ENCODE measurements at places on chromosomes 7 and 10. TPM values are rescaled to one million over a fixed set of nuclear protein-coding genes. Genes with fewer than 3 reads are reported as not detected.

Gene AKR1C3
- 31.5 TPM for total RNA-seq

Gene ASZ1
- not detected for total RNA-seq

Gene PDE6C
- total RNA-seq = not detected

Gene ATP5F1C
- total RNA-seq = 224 TPM

Gene GHRHR
- not detected for total RNA-seq

Gene CCDC136
- total RNA-seq = 5.7 TPM

Gene FRAT1
- total RNA-seq = 6.8 TPM

Gene TCF7L2
- 25.1 TPM for total RNA-seq

DNA sequence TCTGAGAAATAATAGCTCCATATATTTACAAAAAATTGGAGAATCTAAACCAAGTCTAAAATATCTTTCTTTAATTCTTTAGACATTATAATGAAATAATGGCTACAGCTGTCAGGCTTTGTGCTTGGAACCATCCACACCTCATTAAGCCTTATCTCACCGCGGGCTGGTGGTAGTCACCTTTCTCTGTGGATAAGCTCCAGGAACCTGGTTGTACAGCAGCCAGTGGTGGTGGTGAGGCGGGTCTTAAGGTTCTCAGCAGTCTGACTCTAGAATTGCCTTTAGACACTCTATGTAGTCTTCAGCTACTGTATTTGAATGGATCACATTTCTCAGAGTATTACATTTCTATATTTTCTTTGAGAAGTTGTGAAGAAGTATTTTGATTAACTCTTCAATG, 34.2 kb downstream of the CUL1 start:
- no peaks in the 10 kb centered on the region for H3K27me3 ChIP-seq
- no peaks in the 10 kb centered on the region for H3K4me1 ChIP-seq
- no peak for DNase-seq

GRCh38 chr10:29098423-29098822, 190.4 kb upstream of the LYZL1 start:
- H3K36me3 ChIP-seq = no peaks in the 10 kb centered on the region
- H3K27ac ChIP-seq = no peak overlapping the region
- H3K4me3 ChIP-seq = no peak overlapping the region
- DNase-seq = no peak
- H3K27me3 ChIP-seq = no peaks in the 10 kb centered on the region
- H3K4me1 ChIP-seq = no peaks in the 10 kb centered on the region

GRCh38 chr10:987620-987869, 689 bp upstream of the GTPBP4 start:
- peak; percentile 8 for DNase-seq
- no peaks in the 10 kb centered on the region for H3K36me3 ChIP-seq
- H3K4me3 ChIP-seq = peak overlapping the region; percentile 82
- H3K27ac ChIP-seq = peak overlapping the region; percentile 93
- H3K4me1 ChIP-seq = peaks cover 18% of the 10 kb centered on the region

GRCh38 chr7:23205909-23206767, 24.3 kb downstream of the NUP42 start:
- peak overlapping the region; percentile 19 for H3K4me3 ChIP-seq
- H3K36me3 ChIP-seq = peaks cover 29% of the 10 kb centered on the region
- H3K27me3 ChIP-seq = no peaks in the 10 kb centered on the region
- H3K4me1 ChIP-seq = peaks cover 7% of the 10 kb centered on the region

GRCh38 chr7:29574659-29575058, 11.0 kb downstream of the PRR15 start:
- H3K27ac ChIP-seq = no peak overlapping the region
- DNase-seq = no peak
- no peaks in the 10 kb centered on the region for H3K36me3 ChIP-seq
- H3K27me3 ChIP-seq = no peaks in the 10 kb centered on the region
- no peaks in the 10 kb centered on the region for H3K4me1 ChIP-seq
- H3K4me3 ChIP-seq = no peak overlapping the region

- H3K27me3 ChIP-seq = no peaks in the 10 kb centered on the region
- no peak overlapping the region for H3K4me3 ChIP-seq
- no peaks in the 10 kb centered on the region for H3K4me1 ChIP-seq
- DNase-seq = no peak
- no peak overlapping the region for H3K27ac ChIP-seq
- no peaks in the 10 kb centered on the region for H3K36me3 ChIP-seq
Measured at GRCh38 chr7:85067371-85067770, 119.5 kb downstream of the SEMA3D start.

GRCh38 chr10:117609796-117610170, 67.2 kb downstream of the EMX2 start:
- H3K36me3 ChIP-seq = no peaks in the 10 kb centered on the region
- no peak for DNase-seq
- no peak overlapping the region for H3K4me3 ChIP-seq
- H3K4me1 ChIP-seq = no peaks in the 10 kb centered on the region
- H3K27me3 ChIP-seq = no peaks in the 10 kb centered on the region
- no peak overlapping the region for H3K27ac ChIP-seq

GRCh38 chr7:106484562-106484961, 176.4 kb downstream of the CCDC71L start:
- H3K4me3 ChIP-seq = no peak overlapping the region
- no peaks in the 10 kb centered on the region for H3K27me3 ChIP-seq
- no peak overlapping the region for H3K27ac ChIP-seq
- no peak for DNase-seq
- H3K4me1 ChIP-seq = no peaks in the 10 kb centered on the region
- H3K36me3 ChIP-seq = no peaks in the 10 kb centered on the region

- no peak overlapping the region for H3K27ac ChIP-seq
- H3K4me3 ChIP-seq = no peak overlapping the region
- no peaks in the 10 kb centered on the region for H3K27me3 ChIP-seq
- no peaks in the 10 kb centered on the region for H3K4me1 ChIP-seq
Measured at GRCh38 chr10:110147961-110148360, 59.4 kb upstream of the MXI1 start.

DNA sequence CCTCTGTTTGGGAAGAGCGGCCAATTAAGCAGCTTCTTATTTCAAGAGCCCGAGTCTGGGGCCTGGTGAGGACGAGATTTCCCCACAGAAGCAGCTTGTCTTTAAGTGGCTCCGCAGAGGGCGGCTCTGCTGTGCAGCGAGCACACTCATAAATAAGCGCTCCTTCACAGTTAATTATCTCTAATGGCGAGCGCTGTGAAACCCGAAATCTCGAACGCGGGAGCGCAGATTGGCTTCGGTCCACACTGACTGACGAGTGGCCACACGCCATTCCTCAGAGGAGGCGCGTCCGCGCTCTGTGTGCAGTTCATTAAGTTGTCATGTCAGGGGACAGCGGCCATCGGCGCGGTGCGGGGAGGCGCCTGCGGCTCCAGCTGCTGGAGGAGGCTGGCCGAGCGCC, 560.9 kb downstream of the DNAJB6 start:
- no peaks in the 10 kb centered on the region for H3K4me1 ChIP-seq
- H3K36me3 ChIP-seq = no peaks in the 10 kb centered on the region
- H3K4me3 ChIP-seq = no peak overlapping the region
- no peak for DNase-seq

DNA sequence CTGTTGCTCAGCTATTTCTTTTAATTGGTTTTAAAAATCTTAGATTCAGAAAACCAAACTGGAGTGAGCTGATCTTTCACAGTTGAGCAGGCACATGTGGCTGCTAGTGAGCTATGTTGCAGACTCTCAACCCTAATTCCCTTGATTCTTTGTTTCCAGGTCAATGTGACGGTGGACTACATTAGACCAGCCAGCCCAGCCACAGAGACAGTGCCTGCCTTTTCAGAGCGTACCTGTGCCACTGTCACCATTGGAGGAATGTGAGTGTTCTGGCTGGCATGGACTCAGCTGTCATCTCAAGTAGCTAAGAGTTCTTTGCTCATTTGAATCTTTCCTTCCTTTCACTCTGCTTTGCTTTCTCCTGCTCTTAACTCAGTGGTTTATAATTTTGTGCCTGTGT, 187.1 kb downstream of the LRRC4 start:
- no peak overlapping the region for H3K27ac ChIP-seq
- no peaks in the 10 kb centered on the region for H3K36me3 ChIP-seq
- no peak for DNase-seq
- no peaks in the 10 kb centered on the region for H3K27me3 ChIP-seq

GRCh38 chr10:103847909-103848468, 7.4 kb downstream of the SH3PXD2A start:
- no peaks in the 10 kb centered on the region for H3K36me3 ChIP-seq
- peak overlapping the region; percentile 8 for H3K27ac ChIP-seq
- H3K27me3 ChIP-seq = no peaks in the 10 kb centered on the region
- H3K4me3 ChIP-seq = no peak overlapping the region
